ENCODE measurements at places on chromosomes 1 and 21.

DNA sequence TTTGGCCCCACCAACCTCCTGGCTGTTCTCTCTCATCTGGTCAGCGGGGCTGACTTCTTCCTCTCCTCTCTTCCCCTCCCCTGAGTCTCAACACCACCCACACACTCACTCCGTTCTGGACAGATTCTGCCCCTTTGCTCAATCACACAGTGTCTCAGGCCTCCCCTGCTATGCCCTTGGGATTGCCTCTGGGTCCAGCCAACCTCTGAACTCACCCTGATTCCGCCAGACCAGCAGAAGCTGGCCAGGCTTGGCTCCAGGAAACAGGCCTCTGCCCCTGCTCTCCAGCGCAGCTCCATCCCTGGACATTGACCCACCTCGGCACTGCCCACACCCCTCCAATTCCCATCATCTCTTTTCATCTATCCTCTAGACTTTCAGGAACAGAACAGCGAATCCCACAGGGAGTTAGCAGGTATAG, 22.1 kb downstream of the AHDC1 start:
- DNase-seq = no peak

DNA sequence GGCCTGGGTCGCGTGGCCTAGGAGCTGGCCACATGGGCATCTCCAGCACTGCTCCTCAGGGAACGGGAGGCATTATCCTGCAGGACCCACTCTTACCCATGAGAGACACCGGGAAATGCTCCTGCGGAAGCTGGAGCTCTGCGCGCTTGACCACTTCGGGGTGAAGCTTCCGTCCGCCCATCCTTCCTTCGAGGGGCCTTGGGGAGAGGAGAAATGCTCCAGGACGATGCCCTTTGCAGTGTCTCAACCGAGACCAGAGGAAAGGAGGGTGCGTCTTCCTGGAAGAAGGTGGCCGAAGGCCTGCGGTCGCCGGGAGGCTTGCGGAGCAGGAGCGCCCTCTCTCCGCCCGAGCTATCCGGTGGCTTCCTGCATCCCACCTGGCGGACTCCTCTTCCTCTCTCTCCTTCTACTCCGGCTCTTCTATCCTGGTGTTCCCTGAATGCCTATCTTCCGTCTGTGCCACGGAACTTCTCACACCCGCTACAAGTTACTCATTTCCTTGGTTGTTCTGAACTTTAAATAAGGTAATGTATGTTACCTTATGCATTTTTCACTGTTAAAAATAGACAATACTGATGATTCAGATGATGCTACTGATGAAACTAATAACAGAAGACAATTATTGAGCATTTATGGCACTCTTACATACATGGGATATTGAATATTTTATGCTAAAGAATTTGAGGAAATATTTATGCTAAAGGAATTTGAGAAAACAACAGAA, 91.4 kb downstream of the PRKAB2 start:
- no peak for DNase-seq

DNA sequence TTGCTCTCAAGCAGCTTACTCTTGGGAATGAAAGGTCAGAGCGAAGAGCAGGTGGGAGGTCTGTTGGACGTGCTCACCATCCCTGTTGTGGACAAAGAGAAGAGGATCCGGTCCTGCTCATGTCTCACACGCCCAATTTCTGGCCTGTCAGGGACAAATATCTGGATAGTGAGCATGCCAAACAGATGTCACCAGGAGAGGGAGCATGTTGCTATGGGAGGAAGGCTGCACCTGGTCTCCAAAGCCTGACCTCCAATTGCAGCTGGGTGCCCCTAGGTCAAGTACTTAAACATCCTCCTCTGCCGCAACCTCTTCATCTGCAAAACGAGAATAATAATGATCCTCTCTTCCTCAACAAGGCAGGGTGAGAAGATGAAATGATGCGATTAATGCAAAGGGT, 53.4 kb downstream of the DMRTA2 start:
- no peak for DNase-seq

DNA sequence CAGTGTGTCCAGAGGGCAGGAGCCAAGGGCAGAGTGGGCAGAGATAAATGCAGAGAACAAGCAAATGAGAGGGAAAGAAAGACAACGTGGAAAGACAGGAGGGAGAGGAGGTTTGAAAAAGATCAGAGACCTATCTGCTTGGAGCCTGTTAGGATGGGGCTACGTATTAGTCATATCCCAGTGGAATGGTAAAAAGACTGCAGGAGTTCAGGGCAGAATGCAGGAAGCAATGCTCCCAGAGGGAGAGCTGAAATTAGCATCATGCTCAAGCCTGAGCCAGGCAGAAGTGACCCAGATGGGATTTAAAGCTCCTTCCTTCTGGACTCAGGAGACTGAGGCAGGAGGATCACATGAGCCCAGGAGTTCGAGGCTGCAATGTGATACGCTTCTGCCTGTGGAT, 261.3 kb upstream of the CHRM3 start:
- no peak for DNase-seq

- DNase-seq = no peak
Observed at GRCh38 chr1:116374353-116375147, 1.5 kb downstream of the ATP1A1 start.
